ENCODE measurements at places on chromosomes 4 and X.

GRCh38 chr4:168537086-168537485, 40.2 kb downstream of the PALLD start:
- no peak for DNase-seq

DNA sequence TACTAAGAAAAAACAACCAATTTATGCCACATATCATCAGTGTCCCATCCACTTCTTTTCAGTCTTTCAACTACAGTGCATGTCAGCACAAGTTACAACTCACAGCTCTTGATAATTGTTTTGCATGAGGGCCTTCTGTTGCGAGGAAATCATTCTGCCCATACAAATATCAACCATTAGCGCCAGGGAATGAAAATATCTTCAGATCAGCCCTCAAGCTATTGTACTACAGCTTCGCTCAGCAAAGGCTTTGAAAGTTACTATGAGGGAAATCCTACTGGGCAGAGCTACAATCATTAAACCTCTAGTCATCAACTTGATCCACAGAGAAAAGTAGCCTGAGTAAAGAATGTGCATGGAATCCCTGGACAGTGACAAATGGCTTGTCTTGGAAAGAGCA, 1023.6 kb upstream of the HS3ST1 start:
- no peak for DNase-seq

- no peak for DNase-seq
Observed at GRCh38 chrX:39011454-39012221, 210.4 kb downstream of the MID1IP1 start.

DNA sequence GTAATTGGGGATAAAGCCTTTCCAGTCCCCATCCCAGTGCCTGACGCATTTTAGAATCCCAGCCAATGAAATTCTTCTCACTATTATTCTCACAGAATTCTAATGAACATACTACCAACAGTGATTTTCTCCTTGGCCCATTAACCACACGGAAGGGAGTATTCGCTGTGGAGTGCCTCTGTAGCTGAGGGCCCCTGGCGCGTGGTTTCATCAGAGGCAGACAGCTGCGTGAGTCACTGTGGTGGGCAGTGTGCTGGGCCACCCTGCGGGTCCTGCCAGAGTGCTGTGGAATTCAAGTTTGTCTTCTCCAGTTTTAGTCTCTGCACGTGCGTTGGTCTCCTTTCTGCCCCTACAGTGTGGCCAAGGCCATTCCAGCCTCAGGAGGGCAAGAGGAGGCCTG, 335.4 kb upstream of the FAT1 start:
- no peak for DNase-seq

GRCh38 chr4:118338981-118339765, 13.6 kb downstream of the PRSS12 start:
- no peak for DNase-seq

DNA sequence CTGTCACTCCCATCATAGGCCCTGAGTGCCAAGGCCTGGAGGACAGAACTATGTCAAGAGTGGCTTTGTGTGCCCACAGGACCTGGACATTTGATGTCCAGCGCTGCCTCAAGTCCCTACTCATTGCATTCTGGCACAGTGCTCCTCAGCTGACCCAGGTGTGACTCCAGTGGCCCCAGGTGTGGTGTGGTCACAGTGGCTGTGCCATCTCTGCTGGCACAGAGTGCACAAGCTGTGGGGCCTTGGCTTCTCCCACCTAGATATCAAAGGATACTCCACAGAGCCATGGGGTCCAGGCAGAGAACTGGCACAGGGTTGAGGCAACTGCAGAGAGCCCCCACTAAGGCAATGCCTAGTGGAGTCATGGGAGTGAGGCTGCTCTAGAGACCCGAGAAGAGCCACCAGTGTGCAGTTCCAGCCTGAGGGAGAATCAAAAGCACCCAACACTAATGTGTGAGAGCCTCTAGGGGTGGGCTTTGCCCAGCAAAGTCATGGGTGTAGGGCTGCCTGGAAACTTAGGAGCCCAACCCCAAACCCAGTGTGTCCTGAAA, 25.6 kb downstream of the PYURF start:
- no peak for DNase-seq

GRCh38 chrX:46676399-46677356, 82.2 kb downstream of the SLC9A7 start:
- DNase-seq = no peak

DNA sequence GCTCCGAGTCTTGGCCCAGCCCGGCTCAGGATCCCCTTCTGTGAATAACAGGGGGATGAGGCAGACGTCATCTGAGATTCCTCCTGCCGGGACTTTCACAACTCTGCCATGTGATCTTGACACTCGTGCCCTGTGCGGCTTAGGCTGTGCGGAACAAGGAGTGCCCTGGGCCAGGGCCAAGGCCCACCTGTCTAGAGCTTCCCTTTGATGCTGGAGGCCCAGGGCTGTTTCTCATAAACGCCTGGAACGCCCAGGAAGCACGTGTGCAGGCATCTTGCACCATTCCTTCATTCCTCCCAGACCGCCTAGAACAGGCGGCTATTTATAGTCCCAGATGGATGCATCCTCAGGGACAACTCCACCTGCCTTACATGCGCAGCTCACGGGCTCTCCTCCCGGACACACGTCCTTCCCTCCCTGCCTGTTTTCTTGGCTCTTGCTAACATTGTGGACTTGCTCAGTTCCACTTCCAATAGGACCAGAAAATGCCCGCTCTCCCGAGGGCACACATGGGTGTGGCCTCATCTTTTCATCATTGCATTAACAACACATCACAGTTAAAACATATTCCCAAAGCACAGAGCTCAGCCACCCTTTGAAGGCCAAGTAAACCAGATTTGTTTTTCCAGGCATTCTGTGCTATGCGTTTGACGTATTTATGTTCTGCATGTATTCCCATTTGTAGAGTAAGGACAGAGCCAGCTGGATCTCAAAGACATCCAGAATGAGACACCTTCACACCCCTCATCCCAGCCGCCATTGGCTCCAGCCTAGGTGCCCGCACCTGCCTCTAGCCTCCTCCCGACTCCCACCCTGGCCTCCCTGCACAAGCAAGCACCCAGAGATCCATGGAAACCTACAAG, 57.2 kb downstream of the ABLIM2 start:
- DNase-seq = peak; percentile 61

DNA sequence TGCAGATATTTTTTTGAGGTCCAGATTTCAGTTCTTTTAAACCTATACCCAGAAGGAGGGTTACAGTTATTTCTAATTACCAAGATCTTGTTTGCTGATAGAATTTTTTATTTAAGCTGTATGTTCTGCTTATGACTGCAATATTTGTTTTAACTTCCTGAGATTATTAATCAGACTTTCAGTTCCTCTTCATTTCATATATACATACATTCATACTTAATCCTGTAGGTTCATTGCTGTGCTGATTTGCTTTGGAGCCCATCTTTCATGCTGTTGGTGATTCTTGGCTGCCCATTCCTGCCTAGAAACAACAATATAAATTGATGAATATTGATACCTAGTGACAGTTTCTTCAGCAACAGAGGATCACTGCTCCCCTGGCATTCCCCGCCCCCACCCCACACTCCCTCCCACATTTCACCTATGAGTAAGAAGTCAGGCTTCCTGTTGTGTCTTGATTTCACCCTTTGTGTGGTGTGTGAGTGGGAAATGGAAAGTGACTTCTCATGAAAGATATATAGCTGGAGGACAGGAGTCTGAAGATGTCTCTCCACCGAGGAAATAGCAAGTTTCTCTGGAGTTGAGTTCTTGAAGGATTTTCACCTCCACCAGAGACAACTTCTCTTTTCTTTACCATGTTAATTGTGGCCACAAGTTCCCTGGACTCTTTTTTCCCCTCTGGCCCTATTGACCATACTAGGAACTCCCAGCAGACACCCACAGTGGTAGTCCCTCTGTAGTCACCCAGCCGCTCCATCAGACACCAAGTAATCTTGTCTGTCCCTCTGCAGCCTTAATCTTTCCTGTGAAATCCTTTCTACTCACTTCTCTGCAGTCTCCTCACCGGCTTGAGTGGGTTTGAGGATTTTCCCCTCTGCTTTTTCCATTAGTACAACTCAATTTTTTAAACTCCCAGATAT, 118.4 kb downstream of the ASB9 start:
- no peak for DNase-seq

- no peak for DNase-seq
Observed at GRCh38 chr4:141037446-141037845, 95.8 kb downstream of the RNF150 start.

GRCh38 chr4:46441136-46441859, 51.4 kb upstream of the GABRA2 start:
- no peak for DNase-seq

- DNase-seq = no peak
Observed at GRCh38 chr4:38453253-38453881, 210.6 kb upstream of the KLF3 start.

GRCh38 chrX:21781525-21781924, 23.6 kb upstream of the SMPX start:
- DNase-seq = no peak

GRCh38 chrX:80708781-80709180, 100.9 kb downstream of the BRWD3 start:
- no peak for DNase-seq

DNA sequence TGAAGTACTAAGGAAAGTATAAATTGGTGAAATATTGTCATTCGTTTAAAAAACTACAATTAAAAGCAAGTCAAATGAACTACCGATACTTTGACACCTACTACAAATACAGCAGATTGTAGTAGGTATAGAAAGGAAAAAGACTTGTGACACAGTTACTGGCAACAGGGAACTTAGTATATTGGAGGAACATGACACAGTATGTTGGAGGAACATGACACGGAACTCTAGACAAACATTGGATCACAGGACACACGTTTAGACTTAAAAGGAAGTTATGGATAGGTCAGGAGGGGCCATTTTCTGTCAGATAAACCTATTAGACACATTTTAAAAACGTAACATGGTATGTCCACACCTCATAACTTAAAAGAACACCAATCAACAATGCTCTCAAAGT, 132.5 kb downstream of the APBB2 start:
- no peak for DNase-seq

DNA sequence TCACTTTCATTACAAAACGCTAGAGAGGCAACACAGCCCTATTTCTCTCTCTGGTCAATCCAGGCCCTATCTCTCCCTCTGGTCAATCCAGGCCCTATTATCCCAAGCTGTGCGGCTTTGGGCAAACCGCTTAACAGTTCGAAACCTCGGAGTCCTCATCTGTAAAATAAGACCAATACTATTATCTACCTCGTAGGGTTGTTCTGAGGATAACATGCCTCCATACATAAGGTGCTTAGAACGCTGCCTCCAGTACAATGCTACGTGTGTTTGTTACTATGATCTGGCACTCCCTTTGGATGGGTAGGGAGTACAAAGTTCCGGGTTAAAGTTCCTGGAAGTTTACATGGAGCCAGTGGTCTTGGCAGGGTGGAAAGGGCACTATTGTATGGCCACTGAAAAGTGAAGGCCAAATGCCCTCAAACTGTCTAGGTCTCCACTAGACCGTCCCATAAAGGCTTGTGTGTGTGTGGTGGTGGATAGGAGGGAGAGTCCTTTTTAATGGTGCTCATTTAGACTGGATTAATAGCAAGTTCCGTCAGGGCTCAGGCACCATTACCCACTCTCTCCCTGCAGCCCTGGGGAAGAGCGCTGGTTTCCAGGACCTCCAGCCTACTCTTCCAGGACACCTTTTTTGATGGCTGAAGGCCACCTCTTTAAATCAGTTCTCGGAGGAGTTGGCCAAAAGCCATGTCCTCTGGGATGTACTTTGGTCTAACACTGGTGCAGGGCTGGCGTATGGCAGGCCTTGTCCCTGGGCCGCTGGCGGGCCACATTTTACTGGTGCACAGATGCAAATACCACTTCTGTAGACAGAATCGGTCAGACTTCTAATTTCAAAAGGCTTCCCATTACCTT, 75.6 kb upstream of the BCOR start:
- DNase-seq = no peak

GRCh38 chrX:30304866-30305265, 4.3 kb downstream of the NR0B1 start:
- no peak for DNase-seq

GRCh38 chr4:101157415-101158133, 189.8 kb downstream of the PPP3CA start:
- no peak for DNase-seq

GRCh38 chr4:183599690-183600089, 59.3 kb downstream of the RWDD4 start:
- peak; percentile 39 for DNase-seq

DNA sequence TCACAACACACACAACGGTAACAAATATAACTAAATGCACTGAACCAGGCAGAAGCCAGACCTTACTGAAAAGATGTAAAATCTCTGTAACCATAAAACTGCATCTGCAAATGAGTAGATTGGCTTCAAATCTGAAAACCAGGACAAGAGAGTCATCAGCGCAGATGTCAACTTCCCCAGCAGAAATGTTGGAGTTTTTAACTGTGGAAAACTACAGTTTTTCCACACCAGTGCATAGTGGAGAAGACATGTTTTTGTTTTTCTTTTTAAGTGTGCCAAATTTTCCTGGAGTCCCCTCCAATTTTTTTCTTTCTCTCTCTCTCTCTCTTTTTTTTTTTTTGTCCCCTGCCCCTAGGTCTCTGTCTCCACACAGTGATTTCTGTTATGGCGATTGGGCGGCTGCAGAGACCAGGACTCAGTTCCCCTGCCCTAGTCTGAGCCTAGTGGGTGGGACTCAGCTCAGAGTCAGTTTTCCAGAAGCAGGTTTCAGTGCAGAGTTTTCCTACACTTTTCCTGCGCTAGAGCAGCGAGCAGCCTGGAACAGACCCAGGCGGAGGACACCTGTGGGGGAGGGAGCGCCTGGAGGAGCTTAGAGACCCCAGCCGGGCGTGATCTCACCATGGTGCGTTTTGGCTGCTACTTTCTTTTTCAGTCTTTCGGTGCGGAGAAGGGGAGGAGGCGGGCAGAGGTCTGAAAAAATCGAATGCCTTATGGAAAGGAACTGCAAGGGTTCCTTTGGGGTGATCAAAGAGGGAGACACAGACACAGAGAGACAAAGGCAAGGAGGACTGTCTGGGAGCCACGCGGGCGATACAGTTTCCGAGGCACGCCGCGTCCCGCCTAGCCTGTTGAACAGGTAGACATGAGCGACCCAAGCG, at the start of gene GUCY1A1:
TSS of gene GUCY1A1 (plus strand) at position 505 of the 878 bp plus-strand sequence. CDS start 30,020 bp downstream, outside the sequence.
- no peak for DNase-seq

- DNase-seq = no peak
Observed at GRCh38 chr4:108725457-108725856, 37.4 kb downstream of the ETNPPL start.

DNA sequence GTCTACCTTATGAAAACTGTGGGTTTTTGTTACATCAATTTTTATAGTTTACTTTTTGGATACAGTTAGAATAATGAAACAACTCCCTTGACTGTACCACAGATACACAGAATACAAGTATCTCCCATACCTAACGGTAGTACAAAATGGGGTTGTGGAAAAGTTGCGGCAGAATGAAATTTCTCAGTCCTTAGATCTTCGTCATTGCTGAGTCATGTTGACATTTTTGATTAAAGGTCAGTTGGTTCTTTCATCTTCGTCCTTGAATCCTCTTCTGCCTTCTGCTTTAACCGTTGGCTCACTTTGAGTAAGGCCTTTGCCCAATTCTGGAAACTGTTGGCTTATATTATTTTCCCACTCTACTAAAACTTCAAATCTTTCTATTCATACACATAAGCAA, 75.6 kb downstream of the TRIML1 start:
- no peak for DNase-seq

GRCh38 chr4:154416190-154416547, 75.4 kb downstream of the DCHS2 start:
- DNase-seq = no peak

All from epithelial cell of proximal tubule (primary cell).